ENCODE measurements at places on chromosomes 3 and 15.

- DNase-seq: no peak
Observed at GRCh38 chr3:6396631-6397030, 464.3 kb upstream of the GRM7 start.

GRCh38 chr3:15180042-15180611, 25.9 kb upstream of the CAPN7 start:
- no peak for DNase-seq

DNA sequence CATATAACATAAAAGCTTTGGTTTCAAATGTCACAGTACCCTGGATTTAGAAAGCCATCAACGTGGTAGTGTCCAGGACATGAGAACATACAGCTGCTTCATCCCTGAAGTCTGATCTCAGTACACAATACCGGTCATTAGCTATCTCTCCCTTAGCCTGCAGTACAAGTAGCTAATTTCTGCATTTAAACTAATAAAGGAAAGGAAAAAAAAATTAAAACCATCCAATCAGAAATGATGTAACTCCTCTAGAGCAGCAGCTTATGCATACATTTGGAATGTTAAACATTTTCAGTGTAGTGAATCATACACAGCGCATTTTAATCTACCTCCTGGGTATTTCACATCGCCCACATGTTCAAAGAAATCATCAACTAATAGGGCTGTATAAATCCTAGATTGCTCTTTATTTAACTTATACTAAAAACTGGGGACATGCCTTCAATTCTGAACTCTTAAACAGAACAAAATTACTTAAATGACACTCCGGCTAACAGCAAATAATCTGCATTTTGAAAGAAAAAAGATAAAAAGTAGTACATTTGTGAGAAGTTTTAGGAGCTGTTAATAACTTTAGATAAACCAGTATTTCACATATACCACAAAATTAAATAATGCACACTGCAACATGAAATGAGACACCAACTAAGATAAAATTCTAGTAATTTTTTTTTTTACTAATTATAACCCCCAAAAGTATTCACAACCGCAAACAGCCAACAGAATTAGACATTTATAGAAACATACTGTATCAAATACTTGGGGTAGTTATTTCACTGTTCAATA, 3.7 kb downstream of the IGF2BP2 start:
- no peak for DNase-seq

- DNase-seq: no peak
Observed at GRCh38 chr3:178568155-178568731, 32.0 kb downstream of the KCNMB2 start.

DNA sequence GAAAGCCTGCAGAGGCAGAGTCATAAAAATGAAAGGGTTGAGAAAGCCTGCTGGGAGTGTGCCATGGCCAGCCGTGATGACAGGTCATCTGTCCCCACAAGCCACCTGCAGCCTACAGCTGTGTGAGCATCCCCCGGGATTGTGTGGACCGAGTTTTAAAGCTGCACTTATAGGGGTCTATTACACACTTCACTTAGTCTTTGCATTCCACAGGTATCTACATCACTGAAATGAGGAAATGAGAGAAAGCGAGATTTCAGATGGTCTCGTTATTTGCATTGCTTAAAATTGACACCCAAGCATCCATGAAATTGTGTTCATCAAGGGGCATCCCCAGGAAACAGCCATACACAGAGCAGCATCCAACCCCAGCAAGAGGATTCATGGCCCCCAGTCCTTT, 137.6 kb upstream of the TRIM42 start:
- no peak for DNase-seq

- peak; percentile 97 for DNase-seq
Observed at GRCh38 chr3:10189557-10190354, 25.0 kb downstream of the IRAK2 start.

- DNase-seq: no peak
Observed at GRCh38 chr3:37054370-37054769, 61.1 kb downstream of the MLH1 start.

DNA sequence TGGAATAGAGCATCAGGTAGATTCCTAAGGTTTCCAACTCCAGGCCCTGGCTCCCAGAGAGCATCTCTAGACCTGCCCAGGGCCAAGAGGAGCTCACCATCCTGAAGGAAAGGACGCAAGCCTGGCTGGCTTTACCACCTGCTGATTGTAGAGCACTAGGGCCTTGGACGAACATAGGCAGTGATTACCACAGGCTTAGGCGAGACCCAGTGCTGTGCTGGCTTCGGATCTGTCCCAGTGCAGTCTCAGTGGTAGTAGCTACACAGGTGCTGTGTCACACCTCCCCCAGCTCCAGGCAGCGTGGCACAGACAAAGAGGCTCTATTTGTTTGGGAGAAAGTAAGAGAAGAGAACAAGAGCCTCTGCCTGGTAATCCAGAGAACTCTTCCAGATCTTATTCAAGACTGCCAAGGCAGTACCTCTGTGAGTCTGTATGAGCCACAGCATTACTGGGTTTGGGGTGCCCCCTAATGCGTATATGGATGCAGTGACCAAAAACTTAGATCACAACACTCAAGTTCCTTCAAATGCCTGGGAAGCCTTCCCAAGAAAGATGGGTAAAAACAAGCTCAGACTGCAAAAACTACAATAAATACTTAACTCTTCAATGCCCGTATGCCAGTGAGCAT, 25.4 kb downstream of the ISG20 start:
- DNase-seq: no peak

- DNase-seq: no peak
Observed at GRCh38 chr15:82832601-82833361, 23.4 kb downstream of the WHAMM start.

DNA sequence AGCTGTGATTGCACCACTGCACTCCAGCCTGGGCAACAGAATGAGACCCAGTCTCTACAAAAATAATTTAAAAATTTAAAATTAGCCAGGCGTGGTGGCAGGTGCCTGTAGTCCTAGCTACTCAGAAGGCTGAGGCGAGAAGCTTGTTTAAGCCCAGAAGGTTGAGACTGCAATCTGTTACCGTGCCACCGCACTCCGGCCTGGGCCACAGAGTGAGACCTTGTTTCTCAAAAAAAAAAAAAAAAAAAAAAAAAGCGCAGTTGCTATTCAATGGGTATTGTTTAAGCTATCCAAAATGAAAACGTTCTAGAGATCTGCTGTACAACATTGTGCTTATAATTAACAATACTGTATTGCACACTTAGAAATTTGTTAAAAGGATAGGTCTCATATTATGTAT, 24.0 kb downstream of the ZNF148 start:
- DNase-seq: no peak

DNA sequence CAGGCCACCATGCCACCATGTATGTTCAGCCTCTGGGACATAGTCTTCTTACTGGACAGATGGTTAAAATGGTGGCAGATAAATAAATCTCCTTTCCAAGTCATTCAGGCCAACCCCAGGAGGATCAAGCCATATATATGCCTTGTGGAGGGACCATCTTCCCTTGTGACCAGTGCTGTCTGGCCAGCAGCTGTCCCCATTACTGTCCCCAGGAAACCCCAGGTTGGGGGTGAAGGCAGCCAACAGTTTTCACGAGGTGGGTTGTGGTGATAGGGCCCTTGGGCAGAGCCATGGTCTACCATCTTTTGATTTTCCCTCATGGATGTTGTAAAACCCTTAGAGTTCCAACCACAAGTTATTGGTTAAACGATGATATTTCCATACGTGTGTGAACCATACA, 48.7 kb upstream of the PCSK6 start:
- DNase-seq: no peak

GRCh38 chr3:46360907-46361306, 7.0 kb downstream of the CCR2 start:
- no peak for DNase-seq

- DNase-seq: peak; percentile 73
Observed at GRCh38 chr3:61927332-61927731, 366.0 kb downstream of the PTPRG start.

DNA sequence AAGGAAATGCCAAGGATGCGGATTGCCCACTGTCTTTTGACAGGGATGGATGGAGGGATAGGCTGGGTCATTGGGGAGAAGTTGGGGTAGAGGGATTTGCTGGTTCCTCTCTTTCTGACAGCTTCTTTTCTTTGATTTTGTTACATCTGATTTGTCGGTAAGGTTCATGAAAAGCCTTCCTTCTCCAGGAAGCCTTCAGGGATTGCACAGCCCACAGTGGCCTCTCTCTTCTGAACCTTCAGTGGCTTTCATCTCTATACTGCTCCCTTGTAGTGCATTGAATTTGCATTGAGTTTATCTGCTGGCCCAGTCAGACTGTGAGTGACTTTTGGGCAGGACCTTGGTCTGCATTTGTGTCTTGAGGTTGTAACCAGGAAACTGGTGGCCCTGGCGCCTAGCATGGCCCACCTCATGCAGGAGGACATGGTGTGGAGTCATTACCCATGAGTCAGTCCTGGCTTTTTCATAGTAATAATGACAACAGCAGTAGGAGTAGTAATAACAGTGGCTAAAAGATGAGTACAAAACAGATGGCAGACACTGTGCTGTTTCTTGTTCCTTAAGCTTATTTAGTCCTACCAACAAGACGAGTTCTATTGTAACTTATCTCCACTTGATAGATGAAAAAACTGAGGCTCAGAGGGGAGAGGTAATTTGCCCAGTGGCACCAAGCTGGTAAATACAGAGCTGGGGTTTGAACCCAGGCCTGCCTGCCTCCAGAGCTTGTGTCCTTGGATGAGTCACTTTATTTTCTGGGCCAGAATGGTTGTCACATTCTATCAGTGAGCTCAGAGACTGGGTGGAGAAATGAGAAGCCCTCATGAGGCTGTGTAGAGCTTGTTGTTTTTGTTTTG, 28.4 kb downstream of the SMAD6 start:
- DNase-seq: no peak

- DNase-seq: no peak
Observed at GRCh38 chr3:28547677-28548076, 199.1 kb upstream of the AZI2 start.
